GM12892 (cell line): ENCODE measurements at places on chromosomes 16 and 17.
A peak's percentile ranks its signal among the peaks of the same experiment; 100 is the strongest.

- no peak for DNase-seq
Observed at GRCh38 chr16:54816471-54816870, 114.2 kb upstream of the IRX5 start.

DNA sequence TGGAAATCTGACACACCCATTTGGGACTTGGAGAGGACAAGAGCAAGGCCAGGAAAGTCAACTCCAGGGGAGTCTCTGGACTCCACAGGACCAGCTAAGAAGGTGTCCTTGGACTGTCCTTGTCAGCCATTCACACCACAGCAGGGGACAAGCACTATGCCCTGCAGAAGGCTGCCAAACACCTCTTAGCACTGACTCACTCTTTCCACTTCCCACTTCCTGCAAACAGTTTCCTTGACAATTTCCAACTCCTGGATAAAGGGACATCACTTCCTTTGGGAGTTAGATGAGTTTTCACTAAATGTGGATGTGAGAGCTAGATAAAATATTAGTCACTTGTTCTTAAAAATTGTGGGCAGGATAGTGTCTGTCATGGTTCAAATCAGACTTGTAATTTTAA lies 37.8 kb upstream of the BCAR1 start:
- DNase-seq = no peak

DNA sequence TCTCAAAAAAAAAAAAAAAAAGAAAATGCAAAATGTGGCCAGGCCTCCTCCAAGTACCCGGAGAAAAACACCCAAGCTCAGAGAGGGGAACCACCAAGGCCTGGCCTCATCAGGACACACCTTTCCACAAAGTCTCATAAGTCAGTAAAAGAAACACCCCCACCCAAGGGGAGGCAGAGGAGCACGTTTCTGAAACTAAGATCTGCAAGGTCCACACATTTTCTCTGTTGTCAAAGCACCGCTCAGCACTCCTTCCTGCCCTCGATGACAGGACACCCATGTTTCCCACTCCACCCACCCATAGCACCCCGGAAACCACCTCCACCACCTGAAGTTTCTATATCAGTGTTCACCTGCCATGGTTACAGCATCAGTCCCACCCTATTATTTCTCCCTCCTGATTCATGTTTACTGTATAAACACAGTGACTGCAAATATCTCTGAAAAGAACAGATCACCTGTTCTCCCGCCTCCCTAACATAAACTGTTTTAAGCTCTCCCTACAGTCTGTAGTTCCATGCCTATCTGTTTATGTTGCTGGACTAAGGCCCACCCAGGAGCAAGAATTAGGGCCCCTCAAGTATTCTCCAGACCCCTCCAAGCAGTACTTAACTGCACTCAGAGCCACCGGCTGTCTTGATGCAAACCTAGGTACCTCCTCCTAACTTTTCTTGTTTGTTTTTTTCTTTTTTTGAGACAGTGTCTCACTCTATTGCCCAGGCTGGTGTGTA lies 2.0 kb downstream of the CORO7 start:
- peak; percentile 89 for DNase-seq

DNA sequence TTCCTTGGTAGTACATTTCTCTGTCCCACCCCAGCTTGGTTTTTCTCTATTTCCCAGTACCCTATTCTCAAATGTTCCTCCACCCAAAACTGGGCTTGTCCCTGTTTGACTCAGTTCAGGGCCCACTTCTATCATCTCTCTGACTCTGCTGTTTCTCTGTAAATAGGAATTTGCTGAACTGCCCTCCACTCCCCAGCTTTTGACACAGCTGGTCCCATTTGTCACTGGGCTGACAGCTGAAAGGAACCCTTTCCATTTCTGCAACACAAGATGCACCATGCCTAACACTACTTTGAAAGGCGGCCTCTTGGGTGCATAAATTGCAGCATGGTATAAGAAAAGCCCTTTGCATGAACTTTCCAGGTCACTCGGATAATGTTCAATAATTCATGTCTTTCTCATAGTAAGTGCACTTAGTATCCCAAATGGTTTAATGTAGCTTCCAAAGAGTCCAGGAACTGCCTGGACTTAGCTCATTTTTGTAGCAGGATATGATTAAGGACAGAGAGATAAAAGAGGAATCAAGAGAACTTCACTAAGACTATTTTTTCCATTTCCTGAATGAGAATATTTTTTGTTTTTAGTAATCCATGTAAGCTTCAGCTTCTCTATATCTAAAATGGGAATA lies 256.7 kb downstream of the CDH11 start:
- no peak for DNase-seq

- no peak for DNase-seq
Observed at GRCh38 chr16:71311553-71312158, 22.5 kb upstream of the CMTR2 start.

- no peak for DNase-seq
Observed at GRCh38 chr17:28911411-28912045, 8.6 kb upstream of the DHRS13 start.
